AG08395 (cell line): ENCODE measurements at places on chromosomes 7 and 10.

- DNase-seq: peak; percentile 32
These were observed 107.4 kb downstream of the ZEB1 start for GRCh38 chr10:31426401-31426800.

- peak; percentile 81 for DNase-seq
These were observed 9.2 kb downstream of the ITPRIP start for GRCh38 chr10:104328896-104329710.

DNA sequence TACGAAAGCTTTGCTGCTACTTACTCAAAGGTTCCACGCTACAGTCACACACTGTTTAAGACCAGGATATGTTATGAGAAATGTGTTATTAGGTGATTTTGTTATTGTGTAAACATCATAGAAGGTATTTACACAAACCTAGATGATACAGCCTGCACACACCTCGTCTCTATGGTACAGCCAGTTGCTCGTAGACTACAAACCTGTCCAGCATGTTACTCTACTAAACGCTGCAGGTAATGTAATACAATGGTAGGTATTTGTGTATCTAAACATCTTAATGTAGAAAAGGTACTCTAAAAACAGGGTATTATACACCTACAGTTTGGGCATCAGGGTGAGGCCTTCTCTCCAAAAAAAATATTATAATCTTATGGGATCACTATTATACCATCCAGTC, 181.2 kb downstream of the MYOF start:
- no peak for DNase-seq

- no peak for DNase-seq
These were observed 168.9 kb downstream of the NRF1 start for GRCh38 chr7:129780257-129780973.

DNA sequence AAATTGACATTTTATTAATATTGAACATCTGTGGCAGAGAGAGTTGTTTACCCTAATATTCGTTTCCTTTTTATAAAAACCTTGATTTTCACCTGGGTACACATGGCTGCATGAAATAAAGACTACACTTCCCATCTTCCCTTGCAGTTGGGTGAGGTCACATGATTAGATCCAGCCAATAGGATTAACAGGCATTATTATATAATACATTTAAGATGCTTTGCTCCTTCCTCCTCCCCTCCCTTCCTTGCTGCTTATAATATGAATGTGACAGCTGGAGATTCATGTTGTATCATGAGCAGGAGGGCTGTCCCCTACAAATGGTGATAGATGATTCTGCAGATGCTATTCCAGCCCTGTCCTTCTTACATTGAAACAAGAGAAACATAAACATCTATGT, 146.6 kb downstream of the SH2D4B start:
- DNase-seq: no peak

GRCh38 chr7:128407751-128408708, 1.8 kb downstream of the IMPDH1 start:
- DNase-seq: no peak

DNA sequence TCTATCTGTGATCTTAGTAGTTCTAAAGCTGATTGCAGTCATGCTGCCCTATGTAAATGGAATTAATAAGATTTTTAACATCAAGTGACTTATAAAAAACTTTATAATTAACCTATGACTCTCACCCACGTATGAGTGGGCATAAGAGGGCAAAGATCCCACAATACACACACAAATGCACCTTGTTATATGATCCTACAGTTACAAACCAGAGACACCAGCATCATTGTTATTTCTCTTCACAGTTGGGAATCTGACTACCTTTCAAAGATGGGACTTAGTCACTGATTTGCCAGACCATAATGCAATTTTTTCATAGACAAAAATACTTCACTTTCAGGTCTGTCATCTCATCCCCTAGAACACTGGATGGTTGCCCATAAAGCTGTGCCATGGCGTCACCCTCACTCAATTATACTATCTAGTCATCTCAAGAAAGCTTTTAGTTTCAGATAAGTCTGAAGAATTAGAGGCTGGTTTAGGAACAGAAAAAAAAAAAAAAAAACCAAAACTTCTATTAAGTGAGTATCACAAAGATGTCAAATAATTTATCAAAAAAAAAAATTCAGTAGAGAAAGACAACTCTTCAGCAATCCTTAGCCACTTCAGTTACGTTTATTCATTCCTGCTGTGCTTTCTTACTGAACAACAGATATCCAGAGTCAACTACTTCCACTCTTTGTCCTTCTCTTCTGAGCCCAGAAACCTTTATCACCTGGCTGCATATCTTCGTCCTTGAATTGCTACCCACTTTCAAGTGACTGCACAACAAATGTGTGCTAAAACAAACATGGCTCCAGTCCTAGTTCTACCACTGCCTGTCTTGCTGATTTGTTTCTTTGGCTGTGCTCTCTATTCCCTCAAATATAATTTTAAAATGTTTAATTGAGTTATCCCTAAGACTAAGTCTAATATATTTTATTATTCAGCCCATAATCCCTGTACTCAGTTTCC, 175.0 kb upstream of the CHRM2 start:
- DNase-seq: no peak

DNA sequence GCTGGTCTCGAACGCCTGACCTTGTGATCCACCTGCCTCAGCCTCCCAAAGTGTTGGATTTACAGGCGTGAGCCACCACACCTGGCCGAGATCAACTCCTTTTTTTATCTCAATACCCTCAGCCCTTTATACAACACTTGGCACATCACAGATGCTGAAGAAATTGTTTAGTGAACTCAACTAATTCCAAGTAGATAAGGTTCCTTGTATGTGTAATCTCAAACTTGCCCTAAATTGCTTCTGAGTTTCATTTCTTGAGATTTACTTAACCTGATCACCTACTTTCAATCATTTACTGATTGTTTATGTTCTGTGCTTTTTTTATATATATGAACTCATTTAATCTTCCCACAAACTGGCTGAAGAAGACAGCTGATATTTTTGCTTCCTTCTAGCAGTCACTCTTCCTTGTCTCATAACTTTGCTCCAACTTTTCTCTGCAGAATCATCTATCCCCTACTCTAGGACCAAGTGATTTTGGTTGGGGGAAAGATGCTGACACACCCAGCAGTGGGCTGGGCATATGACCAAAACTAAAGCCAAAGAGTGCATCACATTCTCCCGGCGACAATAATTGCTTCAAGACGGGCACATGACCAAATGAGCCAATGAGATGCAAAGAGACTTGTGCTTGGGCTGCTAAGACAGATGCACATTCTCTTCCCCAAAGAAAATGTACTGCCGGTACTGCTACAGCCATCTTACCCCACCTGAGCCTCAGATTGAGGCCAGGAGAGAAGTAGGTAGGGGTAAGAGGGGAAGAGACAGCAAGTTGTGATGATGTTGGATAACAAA, 40.3 kb upstream of the ARID5B start:
- no peak for DNase-seq

GRCh38 chr10:11510736-11511135, 100.7 kb downstream of the USP6NL start:
- no peak for DNase-seq

DNA sequence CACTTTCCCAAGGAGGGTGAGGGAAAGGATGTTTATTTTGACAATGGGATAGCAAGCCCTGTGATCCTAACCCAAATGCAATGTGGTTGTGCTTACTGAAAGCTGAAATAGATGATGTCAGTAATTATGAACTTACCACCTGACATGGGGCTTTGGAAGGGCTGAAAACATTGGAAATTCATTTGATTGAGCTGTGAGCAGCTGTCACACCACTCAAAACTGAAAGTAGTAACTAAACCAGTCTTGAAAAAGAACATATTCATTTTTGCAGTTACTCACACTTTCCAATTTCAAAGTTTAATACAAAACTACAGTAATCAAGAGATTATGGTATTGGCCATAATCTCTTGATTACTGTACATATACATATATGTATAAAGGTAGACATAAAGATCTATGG, 155.5 kb upstream of the HPS1 start:
- no peak for DNase-seq

GRCh38 chr7:28941633-28942032, 16.5 kb downstream of the TRIL start:
- no peak for DNase-seq

DNA sequence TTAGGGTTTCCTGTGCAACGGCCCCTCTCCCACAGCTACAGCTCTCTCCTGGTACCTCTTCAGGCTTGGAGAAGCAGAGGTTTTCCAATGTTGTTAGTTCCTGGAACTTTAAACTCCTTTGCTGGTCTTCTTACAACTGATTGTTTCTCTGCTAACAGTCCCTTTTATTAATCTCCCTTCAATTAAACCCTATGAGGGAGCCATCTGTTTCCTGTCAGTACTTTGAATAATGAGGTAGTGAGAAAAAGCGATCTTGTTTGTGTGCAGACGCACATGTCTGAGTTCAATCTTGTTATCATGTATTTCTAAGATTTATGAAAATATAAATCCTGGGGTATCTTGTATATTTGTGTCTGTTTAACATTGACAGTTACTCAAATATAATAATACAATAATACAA, 102.4 kb downstream of the MDFIC start:
- DNase-seq: no peak

DNA sequence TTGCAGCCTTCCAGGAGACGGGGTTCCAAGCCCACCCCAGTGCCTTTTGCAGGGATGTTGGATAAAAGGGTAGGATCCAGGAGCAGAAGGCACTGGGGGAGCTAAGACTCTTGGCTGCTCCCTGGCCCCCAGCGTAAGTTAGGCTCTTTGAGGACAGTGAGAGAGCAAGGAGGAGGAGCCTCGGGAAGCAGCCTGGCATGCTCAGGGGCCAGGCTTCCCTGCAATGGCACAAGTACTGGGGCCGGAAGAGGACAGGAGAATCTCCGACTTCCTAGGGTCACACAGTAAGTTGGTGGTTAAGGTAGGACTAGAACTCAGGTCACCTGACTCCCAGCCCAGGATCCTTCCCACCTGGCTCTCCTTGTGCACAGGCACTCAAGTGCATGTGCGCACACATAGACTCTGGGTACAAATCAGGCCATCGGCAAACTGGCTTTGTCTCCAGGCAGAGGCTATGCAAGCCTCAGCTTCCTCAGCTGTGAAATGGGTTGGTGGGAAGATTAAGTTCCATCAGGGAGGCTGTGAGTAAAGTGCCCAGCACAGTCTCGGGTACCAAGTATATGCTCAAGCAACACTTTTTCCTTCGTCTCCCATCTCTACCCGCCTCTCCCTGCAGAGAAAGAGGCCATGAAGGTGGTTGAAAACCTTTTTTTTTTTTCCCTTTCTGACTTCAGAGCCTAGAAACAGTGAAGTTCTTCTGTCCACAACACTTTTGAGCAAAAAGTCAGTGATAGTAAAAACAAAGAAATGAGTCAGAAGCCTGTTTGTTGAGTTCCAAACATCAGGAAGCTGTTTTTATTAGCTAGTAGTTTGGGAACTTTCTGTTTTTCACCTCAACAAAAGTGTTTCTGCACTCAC, 79.1 kb downstream of the NEURL1 start:
- no peak for DNase-seq

GRCh38 chr7:106344211-106344610, 59.4 kb upstream of the NAMPT start:
- peak; percentile 0 for DNase-seq

DNA sequence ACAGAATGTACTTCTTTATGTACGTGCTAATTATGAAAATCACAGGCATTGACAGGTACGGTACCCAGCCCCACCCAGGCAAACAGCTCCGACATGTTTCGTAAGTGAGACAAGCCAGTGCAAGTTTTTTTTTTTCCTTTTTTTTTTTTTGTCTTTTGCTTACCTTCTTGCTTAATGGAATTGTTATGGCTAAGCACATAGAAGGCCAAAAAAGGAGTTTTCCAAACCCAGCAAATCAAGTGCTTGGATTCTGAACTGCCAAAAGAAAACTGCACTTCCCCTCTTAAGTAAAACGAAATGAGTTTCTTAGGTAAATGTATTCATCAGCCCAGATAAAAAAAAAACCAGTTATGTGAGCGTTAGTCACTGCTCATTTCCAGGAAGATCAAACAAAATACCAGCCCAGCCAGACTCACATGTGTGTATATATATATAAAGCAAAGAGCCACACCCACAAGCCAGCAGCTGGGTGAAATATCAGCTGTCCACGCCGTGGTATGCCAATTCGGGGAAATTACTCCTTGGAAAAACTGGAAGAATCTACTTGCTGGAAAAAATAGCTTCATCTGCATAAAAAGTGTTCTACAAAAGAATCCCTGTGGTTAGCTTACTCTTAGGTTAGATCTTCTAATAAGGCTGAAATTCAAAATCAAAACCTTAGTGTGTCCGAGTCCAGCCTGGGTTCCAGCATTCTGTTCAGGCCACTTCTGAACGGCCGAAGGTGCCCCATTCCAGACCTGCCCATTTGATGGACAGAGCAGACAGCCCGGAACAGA, 8.0 kb downstream of the KLF6 start:
- DNase-seq: peak; percentile 40

- no peak for DNase-seq
These were observed 116.5 kb upstream of the PRPS1L1 start for GRCh38 chr7:18144166-18144565.

DNA sequence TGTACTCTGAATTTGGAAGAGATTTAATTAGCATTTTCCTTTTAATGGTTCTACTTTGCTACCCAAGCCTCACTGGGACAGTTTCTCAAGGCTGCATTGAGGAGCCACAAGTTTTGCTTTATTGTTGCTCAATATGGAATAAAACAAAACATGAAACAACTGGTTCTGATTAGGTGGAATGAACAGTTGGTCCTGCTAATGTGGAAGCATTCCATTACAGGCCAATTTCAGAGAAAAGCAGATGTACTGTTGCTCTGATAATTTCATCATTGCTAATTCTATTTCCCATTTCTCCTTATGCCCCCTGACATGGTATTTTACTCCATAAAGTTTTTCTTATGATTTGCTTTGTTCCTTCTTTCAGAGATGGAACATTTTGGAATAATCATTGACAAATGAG, 66.0 kb upstream of the PAPSS2 start:
- DNase-seq: peak; percentile 57

DNA sequence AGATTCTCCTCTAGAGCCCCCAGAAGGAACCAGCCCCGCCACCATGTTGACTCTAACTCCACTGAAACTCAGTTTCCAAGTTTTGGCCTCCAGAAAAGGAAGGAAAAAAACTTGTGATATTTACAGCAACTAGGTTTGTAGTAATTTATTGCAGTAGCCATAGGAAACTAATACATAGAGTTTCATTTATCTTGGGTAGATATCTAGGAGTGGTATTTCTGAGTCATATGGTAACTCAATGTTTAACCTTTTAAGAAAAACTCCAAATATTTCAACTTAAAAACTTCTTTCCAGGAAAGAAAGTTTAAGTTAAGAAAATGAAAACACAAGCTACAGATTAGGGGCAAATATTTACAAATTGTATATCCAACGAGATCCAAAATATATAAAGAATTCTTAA, 576.7 kb downstream of the KCNMA1 start:
- DNase-seq: no peak

DNA sequence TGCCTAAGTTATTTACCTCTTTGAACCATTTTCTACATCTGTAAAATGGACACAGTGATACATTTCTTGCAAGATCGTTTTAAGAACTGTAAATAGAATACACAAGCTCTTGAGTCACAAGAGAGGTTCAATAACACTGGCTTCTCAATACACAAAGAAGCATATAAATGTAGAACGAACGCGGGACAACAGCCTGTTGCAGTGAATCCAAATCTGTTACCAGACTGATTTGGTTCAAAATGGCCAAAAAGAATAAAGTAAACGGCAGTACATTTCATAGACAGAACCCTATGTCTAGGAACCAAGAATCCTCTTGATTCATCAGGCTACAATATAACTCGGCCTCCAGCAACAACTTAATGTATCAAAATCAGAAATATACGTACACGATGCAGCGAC, 701 bp downstream of the MTPAP start:
- DNase-seq: no peak
